ENCODE measurements at places on chromosomes 7 and 10.
A peak's percentile ranks its signal among the peaks of the same experiment; 100 is the strongest.

GRCh38 chr7:87600130-87601124 lies at the start of gene ABCB1:
TSS of gene ABCB1 (minus strand) at chr7:87600884. CDS start at chr7:87600184, 700 bp downstream.
- DNase-seq = peak; percentile 45

- DNase-seq = peak; percentile 53
Observed at GRCh38 chr10:117442944-117443685, 67.9 kb upstream of the PDZD8 start.

- DNase-seq = no peak
Observed at GRCh38 chr7:101156866-101157589, 2.8 kb downstream of the AP1S1 start.

DNA sequence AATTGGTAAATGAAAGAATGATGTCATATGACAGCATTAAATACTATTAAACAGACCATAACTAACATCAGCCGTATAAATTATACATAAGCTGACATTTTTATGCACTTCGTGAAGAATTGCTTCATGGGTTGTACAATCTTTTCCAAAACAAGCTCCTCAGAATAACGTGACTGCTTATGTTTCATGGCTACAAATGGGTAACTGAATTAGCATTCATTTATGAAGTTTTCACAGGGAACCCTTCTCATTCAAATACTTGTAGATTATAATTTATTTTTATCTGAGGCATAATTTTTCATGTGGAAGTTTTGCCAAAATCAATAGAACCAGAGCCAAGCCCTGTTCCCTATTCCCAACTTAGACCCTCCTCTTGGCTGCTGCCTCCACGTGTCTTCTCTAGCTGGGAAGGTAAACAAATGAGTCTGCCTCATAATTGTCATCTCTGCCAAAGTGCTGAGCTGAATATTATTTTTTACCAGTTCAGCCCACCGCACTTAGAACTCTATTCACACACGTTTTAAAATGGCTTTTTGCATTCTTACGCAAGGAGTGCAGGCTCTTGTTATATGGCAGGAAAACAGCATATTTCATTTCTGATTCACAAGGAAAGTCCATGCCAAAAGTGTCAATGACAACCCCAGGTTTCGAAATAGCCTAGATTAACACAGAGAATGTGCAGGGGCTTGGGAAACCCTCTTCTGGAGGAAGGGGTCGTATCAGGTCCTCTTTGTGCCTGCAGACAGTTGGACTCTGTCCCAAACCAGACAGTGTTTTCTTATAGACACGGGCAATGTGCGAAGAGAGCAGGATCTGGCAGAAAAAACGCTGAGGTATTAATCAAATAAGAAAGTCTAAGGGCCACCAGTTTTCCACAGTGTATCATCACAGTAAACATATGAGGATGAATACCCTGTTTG lies 370.7 kb upstream of the MGMT start:
- DNase-seq = no peak

DNA sequence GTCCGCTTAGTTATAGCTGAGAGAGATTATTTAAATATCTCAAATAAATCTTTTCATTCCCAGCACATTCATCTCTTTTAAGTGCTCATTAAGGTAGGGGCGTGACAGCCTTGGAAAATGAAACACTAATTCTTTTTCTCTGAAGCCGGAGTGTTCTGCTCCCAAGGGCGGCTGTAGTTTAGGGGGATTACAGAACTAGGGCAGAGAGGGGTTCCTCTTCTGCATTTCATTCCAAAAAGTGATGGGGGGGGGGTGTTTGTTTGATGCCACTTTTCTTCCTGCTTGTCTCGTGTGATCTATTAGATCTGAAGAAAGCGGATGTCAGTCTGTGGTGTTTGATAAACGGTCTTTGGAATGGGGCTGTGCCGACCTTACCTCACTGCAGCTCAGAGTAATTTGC lies 506.5 kb upstream of the MGMT start:
- no peak for DNase-seq

GRCh38 chr10:86867149-86867548 lies 90.3 kb downstream of the MMRN2 start:
- DNase-seq = no peak

DNA sequence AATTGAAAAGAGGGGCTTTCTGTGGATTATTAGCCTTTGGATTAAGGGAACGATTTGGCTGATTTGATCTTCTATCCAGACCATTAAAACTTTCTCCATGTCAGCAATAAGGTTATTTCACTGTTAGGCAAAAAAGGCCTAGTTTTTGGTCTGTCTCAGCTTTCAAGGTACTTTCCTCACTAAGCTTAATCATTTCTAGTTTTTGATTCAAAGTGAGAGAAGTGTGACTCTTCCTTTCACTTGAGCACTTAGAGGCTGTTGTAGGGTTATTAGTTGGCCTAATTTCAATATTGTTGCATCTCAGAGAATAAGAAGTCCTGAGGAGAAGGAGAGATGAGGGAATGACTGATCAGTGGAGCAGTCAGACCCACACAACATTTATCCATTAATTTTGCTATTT lies 596.0 kb upstream of the TPK1 start:
- no peak for DNase-seq

DNA sequence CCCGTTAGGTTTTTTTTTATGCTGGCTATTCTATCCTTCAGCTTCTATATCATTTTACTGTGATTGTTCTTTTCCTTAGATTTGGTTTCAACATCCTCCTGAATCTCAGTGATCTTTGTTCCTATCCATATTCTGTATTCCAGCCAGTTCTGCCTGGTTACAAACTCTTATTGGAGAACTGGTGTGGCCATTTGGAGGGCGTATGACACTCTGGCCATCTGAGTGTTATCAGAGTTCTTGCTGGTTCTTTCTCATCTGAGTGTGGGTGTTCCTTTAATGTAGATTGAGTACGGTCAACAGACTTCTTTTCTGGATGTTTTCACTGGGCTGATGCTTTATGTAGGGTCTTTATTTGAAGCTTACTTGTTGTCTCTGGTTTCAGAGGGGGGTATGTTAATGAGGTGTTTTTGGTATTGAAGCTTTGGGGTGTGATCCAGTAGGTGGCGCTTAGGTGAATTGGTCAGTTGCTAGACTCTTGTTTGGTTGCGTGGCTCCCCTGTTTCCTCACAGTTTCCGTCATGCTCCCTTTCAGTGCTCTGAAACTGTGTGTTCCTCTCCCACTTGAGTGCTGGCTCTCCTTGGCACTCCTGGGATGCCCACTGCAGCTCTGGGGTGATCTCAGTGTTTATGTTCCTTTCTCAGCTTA lies 80.7 kb downstream of the FANK1 start:
- no peak for DNase-seq

- no peak for DNase-seq
Observed at GRCh38 chr7:931871-932650, 22.4 kb downstream of the ADAP1 start.

DNA sequence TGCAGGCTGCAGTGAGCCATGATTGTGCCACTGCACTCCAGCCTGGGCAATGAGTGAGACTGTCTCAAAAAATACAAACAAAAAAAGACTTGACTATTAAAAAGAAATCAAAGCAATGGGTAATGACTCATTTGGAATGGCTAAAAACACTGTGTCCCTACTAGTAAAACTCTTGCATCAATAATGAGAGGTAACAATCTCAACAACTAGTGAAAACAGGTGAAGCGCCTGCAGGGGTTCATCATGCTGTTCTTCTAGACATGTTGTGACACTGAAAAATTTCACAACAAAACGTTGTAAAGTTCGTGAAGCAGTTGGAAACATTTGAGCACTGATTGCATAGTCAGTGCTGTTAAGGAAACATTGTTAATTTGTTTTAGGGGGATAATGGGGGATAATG lies 26.9 kb upstream of the SLC29A4 start:
- no peak for DNase-seq
